ENCODE measurements at places on chromosomes 6 and 20.
A peak's percentile ranks its signal among the peaks of the same experiment; 100 is the strongest.

GRCh38 chr6:170143401-170144150 lies 147.3 kb downstream of the DLL1 start:
- DNase-seq = no peak

GRCh38 chr20:10637563-10637962 lies 36.2 kb downstream of the JAG1 start:
- DNase-seq = no peak

DNA sequence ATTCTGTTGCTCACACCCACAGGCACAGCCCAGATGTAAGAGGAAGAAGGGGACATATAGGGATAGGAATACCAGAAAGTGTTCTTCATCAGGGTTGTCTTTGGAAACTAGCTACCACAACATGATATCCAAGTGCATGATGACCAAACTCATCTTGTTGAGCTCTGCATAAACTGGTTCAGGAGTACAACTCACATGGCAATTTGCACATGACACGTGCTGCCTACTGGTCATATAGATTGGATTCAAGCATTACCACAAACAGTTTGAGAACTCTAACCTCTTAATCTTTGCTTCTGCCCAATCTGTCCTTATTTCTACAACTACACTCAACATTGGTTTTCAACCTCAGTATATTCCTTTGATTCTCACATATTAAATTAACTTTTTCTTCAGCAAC lies 184.7 kb upstream of the PCSK2 start:
- DNase-seq = no peak

DNA sequence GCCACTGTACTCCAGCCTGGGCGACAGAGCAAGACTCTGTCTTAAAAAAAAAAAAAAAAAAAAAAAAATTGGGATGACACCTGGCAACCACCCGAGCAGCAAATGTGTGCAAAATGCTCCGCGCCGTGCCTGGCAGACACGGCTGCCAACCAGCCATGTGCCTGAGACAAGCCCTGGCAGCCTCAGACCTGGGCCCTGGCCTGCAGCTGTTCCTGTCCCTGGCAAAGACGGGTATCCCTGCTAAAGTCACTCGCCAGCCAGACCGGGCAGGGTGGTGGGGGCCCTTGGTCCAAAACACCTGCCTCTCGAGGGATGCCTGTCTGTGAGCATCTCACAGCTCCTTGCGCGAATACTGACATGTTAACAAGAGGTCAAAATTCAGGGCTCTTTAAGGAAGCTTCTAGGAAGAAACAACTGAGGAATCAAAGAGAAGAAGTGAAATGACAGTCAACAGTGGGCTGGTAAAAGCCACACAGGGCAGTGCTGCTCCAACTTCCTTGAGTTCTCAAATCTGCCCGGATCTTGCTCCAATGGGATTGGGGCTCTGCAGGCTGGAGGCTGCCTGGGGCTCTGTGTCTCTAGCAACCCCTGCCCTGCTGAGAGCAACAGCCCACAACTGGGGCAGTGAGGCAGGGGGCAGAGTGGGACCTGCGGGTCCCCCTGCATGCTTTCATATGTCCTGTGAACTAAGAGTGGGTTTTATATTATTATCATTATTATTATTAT lies 53.4 kb downstream of the SYTL3 start:
- no peak for DNase-seq

- no peak for DNase-seq
These were observed 38.4 kb downstream of the LCA5 start for GRCh38 chr6:79498842-79499241.

- peak; percentile 52 for DNase-seq
These were observed 63.0 kb upstream of the CD2AP start for GRCh38 chr6:47414423-47415167.

GRCh38 chr20:12159261-12159660 lies 241.6 kb downstream of the BTBD3 start:
- DNase-seq = no peak

- DNase-seq = no peak
These were observed 1323.1 kb upstream of the CITED2 start for GRCh38 chr6:140697585-140697984.

DNA sequence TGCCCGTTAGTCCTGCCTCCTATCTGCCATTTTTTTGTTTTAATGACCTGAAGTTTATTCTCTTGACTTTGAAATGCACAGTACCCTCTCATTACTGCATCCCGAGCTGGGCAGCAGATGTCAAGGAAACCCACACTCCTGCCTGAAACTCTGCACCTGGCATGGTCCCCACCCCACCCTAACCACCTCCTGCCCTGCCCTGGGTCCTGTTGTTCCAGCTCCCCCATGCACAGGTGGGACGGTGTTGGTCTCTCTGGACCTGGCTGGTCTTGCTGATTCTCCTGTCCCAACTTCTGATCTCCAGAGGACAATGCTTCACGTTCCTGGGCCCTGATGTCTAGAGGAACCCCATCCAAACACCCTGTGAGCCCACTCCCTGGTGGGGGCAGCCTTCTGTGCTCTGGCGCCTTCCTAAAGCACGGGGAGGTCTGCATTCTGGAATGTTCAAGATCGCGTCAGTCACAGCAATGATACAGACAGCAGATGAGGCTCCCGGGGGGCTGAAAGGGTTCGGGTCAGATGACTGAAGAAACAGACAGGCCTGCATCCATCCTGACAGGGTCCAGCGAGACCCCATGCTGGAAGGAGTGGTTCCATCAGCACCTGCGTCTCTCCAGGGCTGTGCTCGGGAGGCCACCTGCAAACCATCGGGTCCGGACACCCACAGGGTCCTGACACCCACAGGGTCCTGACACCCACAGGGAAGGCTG lies 73.6 kb downstream of the ERMARD start:
- DNase-seq = no peak

GRCh38 chr6:75450903-75451302 lies 42.7 kb downstream of the FILIP1 start:
- peak; percentile 10 for DNase-seq

DNA sequence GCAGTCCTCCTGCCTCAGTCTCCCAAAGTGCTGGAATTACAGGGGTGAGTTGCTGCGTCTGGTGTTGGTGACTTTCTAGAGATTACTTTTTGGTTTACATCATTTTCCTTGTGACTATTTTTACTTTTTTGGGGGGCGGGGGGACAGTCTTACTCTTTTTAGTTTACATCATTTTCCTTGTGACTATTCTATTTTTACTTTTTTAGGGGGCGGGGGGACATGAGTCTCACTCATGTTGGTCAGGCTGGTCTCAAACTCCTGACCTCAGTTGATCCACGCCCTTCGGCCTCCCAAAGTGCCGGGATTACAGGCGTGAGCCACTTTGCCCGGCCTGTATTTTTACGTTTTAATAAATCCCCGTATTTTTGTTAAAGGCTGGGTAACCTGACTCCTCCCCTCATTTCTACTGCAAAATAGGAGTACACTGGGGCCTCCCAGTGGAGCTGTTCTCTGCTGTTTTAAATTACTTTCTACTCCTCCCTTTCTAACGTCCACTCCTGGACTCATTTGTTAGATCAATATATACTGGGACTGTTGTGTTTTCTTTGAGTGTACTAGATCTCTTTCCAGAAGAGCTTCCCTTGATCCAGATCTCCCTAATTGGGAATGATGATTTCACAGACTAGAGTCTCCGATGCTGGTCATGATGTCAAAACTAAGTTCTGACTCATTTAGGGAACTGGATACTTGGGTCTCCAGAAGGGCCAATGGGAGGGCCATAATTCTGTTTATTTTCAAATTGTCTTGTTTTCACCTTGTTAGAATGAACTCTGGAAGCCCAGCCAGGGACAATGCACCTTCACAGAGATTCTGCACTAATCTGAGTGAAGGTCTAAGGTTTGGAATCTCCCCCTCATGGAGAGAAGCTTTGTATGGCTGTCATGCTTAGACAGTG lies 9.2 kb downstream of the HSPA1B start:
- peak; percentile 77 for DNase-seq

DNA sequence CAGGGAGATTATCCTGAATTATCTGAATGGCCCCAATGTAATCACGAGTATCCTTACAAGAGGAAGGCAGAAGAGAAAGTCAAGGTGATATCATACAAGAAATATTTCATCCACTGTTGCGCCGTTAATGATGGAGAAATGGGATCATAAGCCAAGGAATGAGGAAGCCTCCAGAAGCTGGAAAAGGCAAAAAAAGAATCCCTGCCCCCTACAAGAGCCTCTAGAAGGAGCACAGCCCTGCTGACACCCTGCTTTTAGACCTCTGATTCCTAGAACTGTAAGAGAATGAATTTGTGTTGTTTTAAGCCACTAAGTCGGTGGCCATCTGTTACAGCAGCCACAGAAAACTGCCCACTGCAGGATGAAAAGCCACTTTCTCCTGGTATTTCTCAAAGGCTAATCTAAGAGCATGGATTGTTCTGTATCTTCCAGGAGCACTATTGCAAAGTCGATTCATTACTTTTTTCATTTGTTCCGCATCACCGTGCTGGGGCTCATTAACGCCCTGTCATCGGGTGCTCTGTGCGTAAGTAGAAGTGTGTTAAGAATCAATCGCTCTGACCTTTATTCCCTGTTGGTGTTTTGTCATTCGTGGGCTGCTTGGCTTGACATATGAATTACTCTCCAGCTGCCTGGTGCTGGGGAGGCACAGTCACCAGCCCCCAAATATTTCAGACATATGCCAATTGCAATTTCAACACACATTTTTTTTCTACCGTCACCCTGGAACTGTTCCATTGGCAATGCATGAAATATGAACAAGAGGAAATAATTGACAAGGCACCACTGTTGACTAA lies 117.0 kb downstream of the PCSK2 start:
- no peak for DNase-seq

DNA sequence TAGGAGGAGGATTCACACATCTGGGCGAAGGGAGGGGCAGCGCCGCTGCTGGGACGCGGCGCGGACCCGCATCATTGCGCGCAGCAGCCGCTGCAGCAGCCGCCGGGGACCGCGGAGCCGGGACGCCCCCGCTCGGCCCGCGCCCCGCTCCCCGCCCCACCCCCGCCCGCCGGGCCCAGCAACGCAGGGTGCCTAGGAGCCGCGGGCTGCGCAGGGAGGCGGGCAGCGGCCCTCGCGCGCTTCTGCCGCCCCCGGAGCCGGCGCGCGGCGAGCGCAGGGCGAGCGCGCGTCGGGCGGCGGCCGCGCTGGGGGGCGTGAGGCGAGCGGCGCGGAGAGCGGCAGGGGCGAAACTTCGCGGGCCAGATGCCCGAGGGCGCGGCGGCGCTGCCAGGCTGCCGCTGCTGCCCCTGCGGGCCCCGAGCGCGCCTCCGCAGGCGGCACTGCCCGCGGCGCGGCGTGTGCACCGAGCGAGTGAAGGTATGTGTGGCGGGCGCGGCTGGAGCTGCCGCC lies at the start of gene NKAIN2:
NKAIN2 (plus strand) TSS at position 362 of the 510 bp plus-strand sequence.
- DNase-seq = no peak

DNA sequence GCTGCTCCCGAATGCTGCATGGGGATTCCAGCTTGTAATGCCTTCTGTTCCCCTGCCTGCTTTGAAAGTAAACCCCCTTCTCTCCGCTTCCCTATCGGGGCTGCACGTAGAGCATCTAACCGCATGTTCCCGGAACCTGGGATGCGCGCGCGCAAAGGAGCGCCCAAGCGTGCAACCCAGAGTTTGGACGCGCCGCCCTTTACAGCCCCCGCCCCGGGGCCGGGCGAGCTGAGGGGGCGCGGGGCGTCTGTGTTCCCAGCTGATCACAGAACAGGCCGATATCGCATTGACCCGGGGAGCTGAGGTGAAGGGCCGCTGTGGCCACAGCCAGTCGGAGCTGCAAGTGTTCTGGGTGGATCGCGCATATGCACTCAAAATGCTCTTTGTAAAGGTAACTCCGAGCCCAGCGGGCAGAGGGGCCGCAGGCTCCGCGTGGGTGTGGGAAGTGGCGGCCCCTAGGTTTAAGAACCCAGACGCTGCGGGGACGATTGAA lies 1.4 kb downstream of the LAMP5 start:
- DNase-seq = no peak
